DMS79 (cell line): ENCODE measurements at places on chromosomes 11 and 22.

GRCh38 chr11:57588046-57588710, 9.3 kb upstream of the SERPING1 start:
- DNase-seq = no peak

GRCh38 chr11:117830072-117830471, 5.5 kb upstream of the FXYD2 start:
- no peak for DNase-seq

DNA sequence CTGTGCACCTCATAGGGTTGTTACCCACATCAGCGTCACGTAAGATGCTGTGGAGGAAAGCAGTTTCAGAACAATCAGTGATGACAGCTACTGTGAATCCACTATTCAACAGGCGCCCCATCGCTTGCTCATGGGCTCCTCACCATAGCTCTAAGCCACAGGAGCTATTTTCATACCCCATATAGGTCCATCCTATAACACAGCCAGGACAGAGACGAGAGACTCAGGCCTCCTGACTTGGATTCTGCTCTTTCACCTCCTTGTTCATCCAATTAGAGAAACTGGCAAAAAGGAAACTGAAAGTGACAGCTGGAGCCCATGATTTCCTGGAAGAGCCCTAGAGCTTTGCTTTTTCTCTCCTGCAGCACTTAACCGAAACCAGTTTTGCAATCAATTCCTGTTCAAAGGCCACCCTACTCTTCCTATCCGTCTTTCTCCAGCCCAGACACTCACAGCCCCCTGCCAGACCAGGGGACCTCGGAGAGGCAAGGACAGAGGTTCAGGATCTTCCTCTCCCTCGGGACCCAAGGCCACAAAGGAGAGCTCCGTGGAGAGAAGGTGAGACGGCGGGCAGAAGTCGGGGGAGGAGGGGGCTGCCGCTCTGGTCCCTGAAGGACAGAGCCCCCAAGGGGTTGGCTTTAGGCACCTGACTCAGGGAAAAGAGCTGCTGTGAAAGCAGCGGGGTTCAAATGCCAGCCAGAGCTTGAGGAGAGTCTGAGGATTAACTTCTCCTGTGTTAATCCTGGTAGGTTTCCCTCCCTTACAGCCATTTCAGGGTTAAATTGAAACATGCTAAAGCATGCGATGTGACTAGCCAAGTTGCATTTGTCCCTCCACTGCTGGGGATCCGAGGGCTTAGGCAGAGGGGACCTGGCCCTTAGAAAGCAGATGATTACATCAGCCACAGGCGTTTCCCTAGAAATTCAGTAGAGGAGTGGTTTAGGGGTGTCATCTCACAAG, at the start of gene APOL6:
Gene APOL6 (plus strand): TSS at position 381 of the 960 bp plus-strand sequence. CDS start 7,980 bp downstream, outside the sequence.
- DNase-seq = peak; percentile 32

- DNase-seq = no peak
Observed at GRCh38 chr11:120744016-120744994, 232.8 kb downstream of the GRIK4 start.

DNA sequence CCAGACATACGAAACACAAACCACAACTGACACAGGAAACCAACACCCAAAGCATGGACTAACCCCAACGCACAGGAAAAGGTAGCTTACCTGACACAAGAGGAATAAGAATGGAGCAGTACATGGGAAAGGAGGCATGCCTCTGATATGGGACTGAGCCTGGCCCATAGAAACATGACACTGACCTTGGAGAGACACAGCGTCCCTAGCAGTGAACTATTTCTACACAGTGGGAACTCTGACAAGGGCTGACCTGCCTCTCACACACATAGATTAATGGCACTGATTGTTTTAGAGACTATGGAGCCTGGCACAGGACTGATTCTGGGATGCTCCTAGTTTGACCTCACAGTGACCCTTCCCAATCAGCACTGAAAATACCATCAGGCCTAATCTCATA, 12.0 kb downstream of the CCKBR start:
- DNase-seq = no peak

- no peak for DNase-seq
Observed at GRCh38 chr11:75820645-75821044, 5.6 kb downstream of the UVRAG start.

DNA sequence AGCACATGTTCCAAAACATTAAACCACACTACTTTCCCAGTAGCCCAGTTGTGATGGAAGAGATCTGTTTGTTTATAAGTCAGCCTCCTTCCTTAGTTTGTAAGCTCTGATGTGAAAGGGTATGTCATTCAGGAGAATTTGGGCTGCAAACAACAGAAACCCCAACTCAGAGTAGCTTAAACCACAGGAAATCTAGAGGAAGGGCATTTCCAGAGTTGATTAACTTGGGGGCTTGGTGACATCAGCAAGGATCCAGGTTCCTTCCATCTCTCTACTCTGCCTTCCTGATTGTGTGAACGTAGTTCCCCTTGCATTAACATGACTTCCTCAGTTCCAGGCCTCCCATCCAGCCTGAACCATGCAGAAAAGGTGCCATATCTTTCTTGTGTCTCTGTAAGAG, 6.5 kb upstream of the FJX1 start:
- DNase-seq = no peak
